ENCODE measurements at places on chromosomes 5 and 9.

DNA sequence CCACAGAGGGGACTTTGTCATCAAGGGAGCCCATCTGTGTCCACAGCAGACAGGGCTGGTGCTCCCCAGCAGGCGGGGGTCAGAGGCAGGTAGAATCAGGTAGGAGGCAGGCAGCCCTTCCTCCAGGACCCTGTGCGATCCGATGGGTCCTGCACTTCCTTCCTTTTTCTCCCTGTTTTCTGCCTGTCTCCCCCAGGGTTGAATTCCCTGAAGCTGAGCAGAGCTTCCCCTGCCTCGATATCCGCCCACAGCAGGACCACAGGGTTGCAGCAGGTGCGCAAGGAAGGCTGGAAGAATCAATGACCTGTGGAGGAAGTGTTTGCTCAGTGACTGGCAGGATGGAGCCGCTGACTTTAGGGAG, 69.2 kb downstream of the MRPL36 start:
- no peak for DNase-seq

GRCh38 chr5:179727106-179727505, 5.5 kb upstream of the MAML1 start:
- DNase-seq, result no peak

DNA sequence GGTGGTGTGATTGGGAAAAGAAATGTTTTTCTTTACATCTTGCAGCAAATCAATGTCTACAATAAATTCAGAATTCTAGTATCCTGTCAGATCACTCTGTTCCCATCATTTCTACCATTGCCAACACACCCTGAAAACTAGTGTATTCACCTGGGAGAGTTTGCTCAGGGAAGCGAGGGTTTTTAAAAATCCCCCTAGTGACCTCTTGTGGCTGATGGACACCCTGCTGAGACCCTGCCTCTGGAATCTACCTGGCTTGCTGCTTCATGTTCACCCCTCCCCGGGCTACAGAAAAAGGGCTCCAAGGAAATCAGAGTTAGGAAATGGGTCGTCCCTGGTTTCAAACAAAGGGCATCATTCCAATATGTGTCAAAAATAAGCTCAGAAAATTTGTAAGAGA, 21.4 kb upstream of the ALDOB start:
- peak; percentile 54 for DNase-seq

DNA sequence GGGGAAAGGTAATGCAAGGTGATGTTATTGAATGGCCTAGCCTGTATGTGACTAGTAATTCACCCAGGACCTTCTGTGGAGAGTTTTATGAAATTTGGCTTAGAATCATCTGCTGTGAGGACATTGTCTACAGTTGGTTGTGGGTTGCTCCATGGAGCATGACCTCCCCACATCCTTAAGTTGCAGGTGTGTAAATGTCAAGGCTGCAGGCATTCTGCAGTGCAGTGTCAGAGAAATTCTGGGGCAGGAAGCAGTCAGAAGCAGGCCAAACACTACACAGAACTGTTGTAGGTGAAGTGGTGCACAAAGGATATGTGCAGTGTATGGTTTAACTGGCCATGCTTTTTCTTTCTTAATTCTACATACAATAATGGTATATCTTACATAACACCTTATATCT, 588.3 kb downstream of the EBF1 start:
- no peak for DNase-seq

GRCh38 chr5:128426090-128426534, 111.9 kb downstream of the FBN2 start:
- no peak for DNase-seq

GRCh38 chr9:113979343-113980127, 98.6 kb downstream of the AMBP start:
- DNase-seq, result no peak

GRCh38 chr5:107871023-107871422, 200.3 kb upstream of the EFNA5 start:
- DNase-seq, result no peak

DNA sequence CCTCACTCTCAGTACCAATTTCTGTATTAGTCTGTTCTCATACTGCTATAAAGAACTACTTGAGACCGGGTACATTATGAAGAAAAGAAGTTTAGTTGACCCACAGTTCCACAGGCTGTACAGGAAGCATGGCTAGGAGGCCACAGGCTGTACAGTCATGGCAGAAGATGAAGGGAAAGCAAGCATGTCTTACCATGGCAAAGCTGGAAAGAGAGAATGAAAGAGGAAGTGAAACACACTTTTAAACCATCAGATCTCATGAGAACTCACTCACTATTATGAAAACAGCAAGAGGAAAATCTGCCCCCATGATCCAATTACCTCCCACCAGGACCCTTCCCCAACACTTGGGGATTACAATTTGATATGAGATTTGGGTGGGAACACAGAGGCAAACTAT, 698.8 kb downstream of the CDH9 start:
- DNase-seq, result no peak

GRCh38 chr9:18865542-18865941, 167.5 kb downstream of the SAXO1 start:
- DNase-seq, result no peak

GRCh38 chr9:28502189-28502588, 928.9 kb upstream of the C9orf72 start:
- no peak for DNase-seq

DNA sequence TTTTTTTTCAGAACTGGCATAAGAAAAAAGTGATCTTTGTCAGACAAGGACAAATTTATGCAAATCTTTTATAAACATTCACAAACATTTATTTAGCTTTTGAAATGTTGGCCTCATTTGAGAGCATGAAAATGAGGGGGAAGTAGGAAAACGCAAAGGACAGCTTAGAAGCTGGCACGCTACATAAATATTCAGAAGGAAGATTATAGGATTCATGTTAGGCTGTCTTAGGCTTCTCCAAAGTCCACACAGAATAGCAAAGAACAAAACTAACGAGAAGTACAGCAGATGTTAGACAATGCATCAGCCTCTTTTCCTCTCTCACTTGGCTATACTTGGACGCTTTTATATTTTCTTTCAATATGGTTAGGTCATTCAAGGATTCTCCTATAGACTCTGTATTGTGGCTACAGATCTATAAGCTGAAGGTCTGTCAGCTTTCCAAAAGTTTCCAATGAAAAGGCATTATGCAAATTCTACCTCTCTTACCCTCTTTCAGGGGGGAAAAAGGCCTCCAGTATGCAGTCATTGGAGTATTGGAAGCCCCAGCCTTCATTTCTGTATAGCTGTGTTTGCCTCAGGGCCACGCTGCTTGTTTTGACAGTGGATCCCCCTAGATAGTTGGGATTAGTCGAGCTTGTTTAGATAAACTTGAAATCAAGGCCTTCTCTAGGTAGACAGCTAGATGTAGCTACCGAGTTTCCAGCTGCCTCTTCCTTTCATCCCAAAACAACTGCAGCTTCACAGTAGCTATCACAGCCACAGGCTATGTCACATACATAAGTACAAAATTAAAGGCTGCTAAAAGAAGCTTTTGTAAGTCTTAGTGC, 153.0 kb downstream of the DENND1A start:
- DNase-seq, result no peak

DNA sequence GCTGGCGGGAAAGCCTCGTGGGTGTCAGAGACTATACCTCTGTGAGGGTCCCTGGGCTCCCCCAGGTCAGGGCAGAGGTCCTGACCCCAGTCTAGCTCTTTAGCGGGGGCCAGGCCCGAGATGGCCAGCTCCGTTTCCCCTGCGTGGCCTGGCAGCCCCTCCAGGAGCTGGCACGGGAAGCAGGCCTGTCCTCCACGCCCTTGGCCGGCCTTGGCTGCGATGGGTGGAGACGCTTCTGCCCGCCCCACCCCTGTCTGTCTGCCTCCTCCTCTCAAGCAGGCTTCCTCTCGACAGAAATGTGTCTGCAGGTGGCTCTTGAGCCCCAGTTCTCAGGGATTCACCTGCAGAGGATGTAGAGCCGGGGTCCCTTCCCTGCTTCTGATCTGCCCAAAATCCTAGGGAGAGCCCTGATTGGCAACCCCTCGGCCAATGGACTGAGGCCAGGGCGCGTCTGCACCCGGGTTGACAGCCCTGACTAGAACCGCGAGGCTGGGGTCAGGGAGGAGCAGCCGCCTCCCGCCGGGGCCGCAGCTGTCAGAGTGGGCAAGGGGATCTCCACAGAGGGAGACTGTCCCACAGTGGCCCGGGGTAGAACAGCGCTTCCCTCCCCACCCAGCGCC, 2.6 kb upstream of the GRIN1 start:
- no peak for DNase-seq

DNA sequence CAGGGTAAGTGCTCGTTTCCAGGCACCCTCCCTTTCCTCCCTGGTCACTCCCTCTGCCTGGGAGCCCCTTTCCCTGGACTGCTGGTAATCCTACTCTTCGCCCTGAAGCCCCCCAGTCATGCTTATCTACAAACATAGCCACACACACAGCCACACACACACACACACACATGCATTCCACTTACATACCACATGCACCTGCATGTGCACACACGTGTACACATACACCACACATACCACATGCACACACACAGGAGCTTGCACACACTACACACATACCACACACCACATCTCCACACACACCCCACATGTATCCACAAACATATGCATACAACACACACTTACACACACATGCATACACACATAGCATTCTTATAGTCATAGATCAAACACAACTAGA, 358.5 kb downstream of the GADD45G start:
- no peak for DNase-seq

- DNase-seq, result no peak
Measured at GRCh38 chr5:154318691-154319090, 127.1 kb upstream of the SAP30L start.

DNA sequence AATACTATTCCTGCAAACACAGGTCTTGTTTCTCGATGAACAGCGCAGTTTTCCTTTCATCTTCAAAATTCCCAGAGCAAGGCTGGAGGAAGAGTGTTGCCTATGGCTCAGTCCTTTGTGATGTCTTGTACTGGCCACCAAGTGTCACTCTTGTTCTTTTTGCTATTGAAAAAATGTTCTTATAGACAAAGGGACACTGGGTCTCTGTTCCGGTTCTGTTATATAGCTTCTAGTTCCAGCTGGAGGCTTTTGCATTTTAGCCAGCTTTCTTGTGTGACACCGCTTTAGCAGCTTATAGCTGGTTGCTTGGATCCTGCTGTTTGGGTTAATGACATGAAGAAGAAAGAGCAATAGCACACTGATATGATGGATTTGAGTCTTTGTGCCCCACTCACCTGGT, 343.7 kb upstream of the KCNN2 start:
- DNase-seq, result no peak

- no peak for DNase-seq
Measured at GRCh38 chr5:110251366-110251765, 475.1 kb downstream of the TMEM232 start.

DNA sequence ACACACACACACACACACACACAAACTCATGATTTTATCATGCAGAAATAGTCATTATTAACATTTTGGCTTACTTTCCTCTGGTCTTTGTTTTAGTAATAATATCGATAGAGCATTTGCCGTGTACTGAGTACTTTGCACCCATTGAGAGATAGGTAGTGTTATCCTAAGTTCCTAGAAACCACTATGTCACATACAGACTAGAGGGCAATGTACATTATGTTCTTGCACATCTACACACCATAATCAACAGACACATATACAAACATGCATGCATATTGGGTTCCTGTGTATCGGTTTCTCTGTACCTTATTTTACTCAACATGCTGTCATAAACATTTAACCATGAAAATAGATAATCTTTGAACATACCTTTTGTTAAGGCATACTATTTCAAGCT, 45.7 kb downstream of the MAT2B start:
- no peak for DNase-seq

GRCh38 chr9:126986506-126986951, 71.9 kb downstream of the RALGPS1 start:
- DNase-seq, result no peak

DNA sequence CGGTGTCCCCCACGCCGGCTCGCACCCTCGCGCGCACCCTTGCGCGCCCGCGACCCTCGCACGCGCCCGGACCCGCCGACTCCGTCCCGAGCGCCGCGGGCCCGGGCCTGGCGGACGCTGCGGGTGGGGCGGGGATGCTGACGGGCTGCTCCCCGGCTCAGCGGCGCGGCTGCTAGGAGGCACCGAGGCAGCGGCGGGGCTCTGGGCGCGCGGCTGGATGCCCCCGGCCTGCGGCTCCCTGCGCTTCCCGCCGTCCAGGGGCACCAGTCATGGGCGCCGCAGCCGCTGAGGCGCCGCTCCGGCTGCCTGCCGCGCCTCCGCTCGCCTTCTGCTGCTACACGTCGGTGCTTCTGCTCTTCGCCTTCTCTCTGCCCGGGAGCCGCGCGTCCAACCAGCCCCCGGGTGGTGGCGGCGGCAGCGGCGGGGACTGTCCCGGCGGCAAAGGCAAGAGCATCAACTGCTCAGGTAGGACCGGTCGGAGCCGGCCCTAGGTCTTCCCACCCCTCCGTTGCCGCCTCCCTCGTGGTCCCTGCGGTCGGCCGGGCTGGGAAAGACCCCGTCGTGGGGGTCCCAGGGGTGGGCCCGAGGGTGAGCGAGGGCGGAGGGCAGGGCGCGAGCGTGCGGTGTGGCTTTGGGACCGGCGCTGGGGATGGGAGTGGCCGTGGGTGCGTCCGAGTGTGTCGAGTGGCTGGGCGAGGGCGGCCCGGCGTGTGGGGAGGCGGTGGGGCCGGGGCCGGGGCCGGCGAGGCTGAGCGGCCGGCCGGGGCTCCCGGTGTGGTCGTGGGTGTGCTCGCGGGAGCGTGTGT, 530 bp downstream of the TMEFF1 start:
- DNase-seq, result peak; percentile 54

- no peak for DNase-seq
Measured at GRCh38 chr5:159100782-159101646, 1.3 kb upstream of the EBF1 start.

GRCh38 chr5:146041180-146041789, 64.1 kb downstream of the PLAC8L1 start:
- no peak for DNase-seq

- peak; percentile 24 for DNase-seq
Measured at GRCh38 chr5:2989517-2989916, 238.0 kb upstream of the IRX2 start.

GRCh38 chr5:59354274-59354673, 539.3 kb downstream of the PDE4D start:
- DNase-seq, result no peak

- no peak for DNase-seq
Measured at GRCh38 chr5:77022511-77023417, 7.4 kb upstream of the AGGF1 start.

DNA sequence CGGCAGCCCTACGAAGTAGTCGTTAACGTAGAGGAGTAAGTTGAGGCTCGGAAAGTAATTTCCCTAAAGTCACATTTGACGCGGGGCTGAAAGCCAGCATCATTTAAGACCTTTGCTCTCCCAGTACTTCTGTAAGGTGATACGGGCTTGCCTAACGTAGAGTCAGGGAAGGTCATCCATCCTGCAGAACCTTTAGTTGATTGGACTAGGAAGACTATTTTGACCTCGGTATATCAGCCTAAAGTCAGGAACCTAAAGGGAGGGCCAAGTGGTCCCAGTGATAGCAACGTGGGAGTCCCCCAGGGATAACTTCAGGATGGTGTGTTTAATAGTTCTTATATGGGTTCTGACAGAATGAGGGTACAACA, 657 bp downstream of the NUP214 start:
- DNase-seq, result no peak

GRCh38 chr9:10443868-10444204, 169.0 kb downstream of the PTPRD start:
- no peak for DNase-seq
